ENCODE measurements at places on chromosomes 16 and 17.

- DNase-seq: peak; percentile 84
These were observed 863 bp downstream of the ADCY9 start for GRCh38 chr16:4115209-4115948.

DNA sequence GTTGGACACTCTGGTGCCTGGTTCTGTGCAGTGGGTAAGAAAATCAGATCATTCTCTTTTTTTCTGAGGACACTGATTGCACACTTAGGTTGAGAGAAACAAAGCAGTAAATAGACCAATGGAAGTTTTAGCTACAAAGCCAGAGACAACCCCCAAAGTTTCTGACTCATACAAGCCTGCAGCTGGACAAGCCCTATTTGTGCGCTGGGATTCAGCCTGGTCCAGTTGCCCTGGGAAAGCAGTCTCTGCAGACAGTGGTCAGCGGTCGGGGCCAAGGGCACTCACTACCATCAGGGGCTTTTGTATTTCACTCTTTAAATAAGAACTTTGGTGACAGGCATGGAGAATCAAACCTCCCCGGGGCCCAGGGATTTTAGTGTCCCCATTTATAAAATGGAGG, 6.0 kb upstream of the RHBDL3 start:
- no peak for DNase-seq

GRCh38 chr17:78865682-78866390, 25.2 kb upstream of the USP36 start:
- no peak for DNase-seq

DNA sequence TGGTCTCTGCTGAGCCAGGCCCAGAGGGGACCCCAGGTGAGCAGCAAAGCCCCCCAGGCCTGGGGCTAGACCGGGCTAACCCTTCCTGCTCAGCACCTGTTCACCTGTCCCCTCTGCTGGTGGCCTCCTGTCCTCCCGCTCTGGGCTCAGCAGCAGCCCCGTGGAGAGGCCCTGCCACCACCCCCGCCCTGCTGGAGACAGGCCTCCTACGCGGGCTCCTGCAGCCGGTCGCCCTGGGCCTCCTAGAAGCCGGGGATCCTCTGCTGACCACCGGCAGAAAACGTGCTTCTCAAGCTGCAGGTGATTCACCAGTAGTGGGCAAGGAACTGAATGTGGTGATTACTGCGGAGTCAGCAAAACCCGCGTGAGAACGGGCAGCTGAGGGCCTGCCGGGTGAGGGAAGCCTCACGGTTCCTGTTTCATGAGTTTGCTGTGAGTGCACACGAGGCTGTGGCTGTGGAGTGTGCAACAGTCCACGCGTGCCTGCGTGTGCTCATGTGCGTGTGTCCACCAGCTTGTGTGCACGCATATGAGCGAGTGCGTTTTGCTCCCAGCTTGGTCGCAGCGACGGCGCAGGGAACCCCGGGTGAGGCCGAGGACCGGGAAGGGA, 792 bp downstream of the SECTM1 start:
- DNase-seq: no peak

GRCh38 chr17:1606352-1606985, 22.2 kb downstream of the SLC43A2 start:
- no peak for DNase-seq

DNA sequence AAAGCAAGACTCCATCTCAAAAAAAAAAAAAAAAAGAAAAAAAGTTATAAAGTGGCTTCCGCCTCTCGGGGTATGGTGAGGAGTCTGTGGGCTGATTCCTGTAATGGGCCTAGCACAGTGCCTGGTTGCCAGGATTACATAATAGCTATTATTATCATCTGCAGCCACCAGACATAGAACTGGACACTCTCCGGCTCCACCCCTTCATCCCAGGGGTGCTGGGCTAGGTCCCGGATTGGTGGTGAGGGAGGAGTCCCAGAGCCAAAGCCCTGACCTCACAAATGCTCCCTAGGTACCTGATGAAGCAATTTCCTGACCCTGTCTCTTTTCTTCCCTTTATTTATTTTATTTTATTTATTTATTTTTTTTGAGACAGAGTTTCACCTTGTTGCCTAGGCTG, 11.6 kb upstream of the ADGRG1 start:
- no peak for DNase-seq

DNA sequence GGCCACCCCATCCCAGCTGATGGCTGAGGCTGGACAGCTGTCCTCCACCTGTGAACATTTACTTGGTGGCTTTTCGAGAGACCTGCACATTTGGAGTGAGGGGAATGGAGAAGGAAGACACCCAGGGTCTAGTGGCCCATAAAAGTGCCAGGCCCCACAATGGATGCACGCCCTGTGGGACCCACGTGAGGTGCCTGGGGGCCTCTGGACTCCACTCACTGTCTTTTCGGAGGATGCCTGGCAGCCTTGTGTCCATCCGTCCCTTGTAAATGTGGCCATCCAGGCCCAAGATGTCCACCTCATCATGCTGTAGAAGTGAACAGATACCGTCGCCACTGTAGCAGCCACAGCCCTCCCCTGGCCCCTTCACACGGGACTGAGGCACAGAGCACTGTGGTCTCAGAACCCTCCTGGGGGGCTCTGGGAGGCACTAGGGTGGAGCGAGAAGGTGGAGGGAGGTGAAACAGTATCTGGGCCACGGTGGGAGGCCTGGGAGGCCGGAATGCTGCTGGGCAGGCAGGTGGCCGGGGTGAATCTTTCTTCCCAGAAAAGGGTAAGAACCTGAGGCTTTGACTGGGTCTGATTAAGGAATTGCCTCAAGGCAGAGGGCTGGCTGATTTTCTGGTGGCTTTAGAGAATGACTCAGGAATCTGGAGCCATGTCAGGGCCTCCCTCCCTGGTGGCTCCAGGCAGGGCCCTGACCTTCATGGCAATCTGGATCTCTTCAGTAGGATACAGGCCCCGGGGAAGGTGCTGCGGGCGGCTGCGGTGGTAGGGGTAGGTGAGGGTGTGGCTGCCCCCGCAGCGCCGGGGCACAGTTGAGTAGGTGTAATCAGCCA, 11.5 kb downstream of the UBALD2 start:
- no peak for DNase-seq

GRCh38 chr17:72113751-72114150, 7.1 kb upstream of the SOX9 start:
- DNase-seq: no peak

GRCh38 chr17:50264263-50265113, 9.8 kb upstream of the TMEM92 start:
- DNase-seq: no peak

DNA sequence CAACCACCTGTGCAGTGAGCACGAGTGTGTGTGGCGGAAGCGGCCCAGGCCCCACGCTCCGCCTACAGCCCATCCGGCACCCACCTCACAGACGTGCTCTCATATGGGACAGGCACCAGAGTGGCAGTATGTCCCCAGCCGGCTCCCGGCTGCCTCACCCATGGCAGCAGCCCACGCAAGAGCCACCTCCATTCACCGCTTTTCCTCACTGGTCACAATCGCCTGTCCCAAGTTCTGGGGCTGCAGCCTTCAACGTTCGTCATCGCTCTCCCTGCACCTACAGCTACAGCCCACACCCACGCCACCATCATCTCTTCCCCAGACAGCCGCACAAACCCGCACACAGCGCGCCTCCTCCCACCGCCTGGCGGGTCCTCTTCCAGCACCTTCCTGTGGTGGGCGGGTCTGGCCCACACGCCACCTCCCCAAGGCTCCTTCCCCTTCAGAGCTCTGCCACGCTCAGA, 17.5 kb upstream of the TRAP1 start:
- no peak for DNase-seq

DNA sequence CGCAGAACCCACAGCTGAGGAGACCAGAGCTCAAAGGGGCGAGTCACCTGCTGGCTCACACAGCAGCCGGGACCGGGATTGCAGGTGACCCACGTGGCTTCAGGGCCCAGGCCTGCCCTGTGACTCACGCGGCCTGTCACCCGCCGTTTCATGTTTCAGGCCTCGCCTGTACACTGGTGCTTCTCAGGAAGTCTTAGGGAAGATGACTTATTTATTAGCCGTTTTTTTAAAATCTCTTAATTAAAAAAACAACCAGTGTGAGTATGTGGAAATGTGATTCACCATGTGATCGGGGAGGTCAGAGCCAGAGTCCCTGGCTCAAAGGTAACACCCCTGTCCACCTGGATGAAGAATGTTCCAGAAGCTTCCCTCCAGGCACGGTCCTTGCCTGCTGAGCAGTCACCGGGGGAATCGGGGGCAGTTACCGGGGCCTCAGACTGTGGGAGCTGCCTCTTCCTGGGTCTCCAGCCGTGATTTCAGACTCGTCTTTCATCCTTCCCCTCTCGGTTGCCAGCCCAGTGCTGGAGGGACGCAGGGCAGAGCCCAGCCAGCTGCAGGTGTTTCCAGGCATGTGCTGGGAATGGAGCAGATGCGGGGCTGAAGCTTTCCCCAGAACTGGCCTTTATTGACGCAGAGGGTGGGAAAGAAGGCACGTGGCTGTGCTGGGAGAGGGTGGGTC, 49.3 kb downstream of the CMIP start:
- peak; percentile 96 for DNase-seq

- DNase-seq: peak; percentile 48
These were observed 10.6 kb upstream of the MEFV start for GRCh38 chr16:3266873-3267537.

GRCh38 chr16:57667526-57668262, 412 bp upstream of the ADGRG3 start:
- no peak for DNase-seq

DNA sequence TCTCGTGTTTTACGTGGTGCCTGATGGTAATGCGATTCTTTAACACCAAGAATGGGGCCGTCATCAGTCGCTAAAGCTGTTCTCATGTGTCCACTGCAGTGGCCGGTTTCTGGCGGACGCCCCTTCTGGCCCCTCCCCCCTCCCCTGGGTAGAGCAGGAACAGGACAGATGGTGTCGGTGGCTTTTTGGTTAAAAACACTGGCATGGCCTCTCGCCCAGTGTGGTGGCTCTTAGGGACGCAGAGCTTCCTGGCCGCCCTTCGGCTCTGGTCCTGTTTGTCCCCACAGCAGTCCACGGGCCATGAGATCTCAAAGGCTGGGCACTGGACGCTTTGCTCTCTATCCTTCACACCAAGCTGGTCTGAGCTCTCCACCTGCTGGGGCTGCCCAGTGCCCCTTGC, 151.8 kb downstream of the BANP start:
- no peak for DNase-seq

- no peak for DNase-seq
These were observed 567 bp downstream of the UBB start for GRCh38 chr17:16381496-16381820.

DNA sequence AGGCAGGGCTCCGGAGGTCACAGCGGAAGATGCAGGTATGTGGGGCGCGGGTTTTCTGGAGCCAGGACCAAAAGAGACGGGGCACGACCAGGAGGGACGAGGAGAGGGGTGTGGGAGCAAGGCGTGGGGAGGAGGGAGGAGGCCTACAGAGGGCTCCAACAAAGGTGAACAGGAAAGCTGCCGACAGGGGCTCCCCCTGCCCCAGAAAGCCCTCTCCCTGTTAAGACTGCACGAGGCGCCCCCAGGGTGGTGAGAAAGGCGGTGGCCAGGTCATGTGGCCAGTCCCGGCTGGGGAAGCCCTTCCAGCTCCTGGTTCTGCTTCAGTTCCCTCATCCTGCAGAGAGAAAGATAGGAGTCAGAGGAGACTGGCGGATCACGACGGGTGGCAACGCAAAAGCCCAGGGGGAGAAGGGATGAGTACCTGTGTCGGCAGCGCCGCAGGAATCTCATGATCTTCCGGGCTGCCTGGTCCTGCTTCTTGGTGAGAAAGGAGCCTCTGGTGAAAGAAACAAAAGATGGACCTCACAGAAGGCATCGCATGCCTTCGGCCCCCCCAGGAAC, 949 bp upstream of the SPAG7 start:
- no peak for DNase-seq

GRCh38 chr16:78098087-78098486, 1.4 kb upstream of the WWOX start:
- DNase-seq: no peak

- DNase-seq: no peak
These were observed 52.6 kb downstream of the PLCG2 start for GRCh38 chr16:81831722-81832126.

GRCh38 chr17:8469964-8470363, 34.3 kb downstream of the NDEL1 start:
- no peak for DNase-seq

DNA sequence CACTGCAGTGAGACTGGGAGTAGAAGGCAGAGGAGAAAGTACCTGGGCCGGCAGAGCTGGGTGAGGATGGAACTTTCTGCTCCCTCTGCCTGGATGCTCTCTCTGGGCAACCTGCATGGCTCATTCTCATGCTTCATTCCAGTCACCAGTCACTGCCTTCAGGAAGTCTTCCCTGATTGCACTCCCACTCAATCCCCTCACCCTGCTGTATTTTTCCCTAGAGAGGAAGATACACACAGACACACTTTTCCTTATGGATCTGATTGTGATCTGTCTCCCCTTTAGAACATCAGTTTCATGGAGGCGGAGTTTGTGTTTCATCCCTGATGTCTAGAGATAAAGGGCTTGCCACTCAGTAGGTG, 44.9 kb downstream of the MEAK7 start:
- no peak for DNase-seq

DNA sequence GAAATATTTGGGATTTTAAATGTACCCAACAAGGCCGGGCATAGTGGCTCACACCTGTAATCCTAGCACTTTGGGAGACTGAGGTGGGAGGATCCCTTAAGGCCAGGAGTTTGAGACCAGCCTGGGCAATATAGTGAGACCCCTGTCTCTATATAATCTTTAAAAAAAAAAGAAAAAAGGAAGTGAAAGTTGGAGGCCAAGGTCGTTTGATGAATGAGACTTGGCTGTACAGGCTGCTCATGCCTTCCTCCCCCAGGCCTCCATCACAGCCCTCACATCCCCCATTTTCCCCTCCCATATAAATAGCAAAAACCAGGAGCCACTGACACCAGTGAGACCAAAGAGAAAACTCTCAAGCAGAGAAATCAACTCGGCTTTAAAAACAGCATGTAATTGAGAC, 3.3 kb upstream of the CA7 start:
- no peak for DNase-seq

DNA sequence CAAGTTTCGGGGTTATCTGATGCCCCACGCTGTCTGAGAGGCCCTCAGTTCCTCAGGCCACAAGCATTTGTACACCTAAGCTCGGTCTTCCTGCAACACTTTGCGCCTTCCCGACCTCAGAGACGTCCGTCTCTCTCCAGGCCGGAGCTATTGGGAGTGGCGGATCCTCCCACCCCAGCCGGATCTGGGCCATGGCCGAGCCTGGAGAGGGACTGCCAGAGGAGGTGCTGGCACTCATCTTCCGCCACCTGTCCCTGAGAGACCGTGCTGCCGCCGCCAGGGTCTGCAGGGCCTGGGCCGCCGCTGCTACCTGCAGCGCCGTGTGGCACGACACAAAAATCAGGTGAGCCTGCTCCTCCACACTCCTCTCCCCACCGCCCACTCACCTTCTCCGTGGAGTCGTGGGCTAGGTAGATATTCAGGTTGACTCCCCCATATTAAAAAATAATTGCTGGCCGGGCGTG, 1.9 kb downstream of the FBXL8 start:
- DNase-seq: peak; percentile 40

DNA sequence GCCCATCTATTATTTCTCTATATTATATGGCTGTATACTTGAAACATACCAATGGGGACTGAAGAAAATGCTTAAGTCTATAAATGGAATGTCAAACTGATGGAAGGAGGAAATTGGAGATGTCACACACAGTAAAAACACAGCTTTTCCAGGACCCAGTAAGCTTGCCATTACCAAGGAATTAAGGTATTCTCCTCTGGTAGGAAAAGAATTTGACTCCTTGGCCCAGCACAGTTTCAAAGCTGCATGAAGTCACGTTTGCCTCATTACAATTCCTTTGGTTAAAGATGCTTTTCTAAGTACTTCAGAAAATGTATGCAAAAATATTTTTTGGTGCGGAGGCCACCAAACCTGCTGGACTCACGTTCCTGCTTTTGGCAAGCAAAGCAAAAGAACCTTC, 48.5 kb downstream of the CDH13 start:
- no peak for DNase-seq
